GM12865 (cell line): ENCODE measurements at places on chromosomes 4 and X.
A peak's percentile ranks its signal among the peaks of the same experiment; 100 is the strongest.

GRCh38 chrX:16307950-16308349 lies 140.7 kb downstream of the MAGEB17 start:
- no peak for DNase-seq

GRCh38 chr4:126991965-126992364 lies 640.8 kb upstream of the INTU start:
- DNase-seq, result no peak

- no peak for DNase-seq
Measured at GRCh38 chr4:3160438-3160837, 86.0 kb downstream of the HTT start.

- no peak for DNase-seq
Measured at GRCh38 chrX:120453985-120454384, 15.1 kb downstream of the LAMP2 start.

- no peak for DNase-seq
Measured at GRCh38 chr4:155766622-155767021, 7.8 kb downstream of the GUCY1B1 start.

DNA sequence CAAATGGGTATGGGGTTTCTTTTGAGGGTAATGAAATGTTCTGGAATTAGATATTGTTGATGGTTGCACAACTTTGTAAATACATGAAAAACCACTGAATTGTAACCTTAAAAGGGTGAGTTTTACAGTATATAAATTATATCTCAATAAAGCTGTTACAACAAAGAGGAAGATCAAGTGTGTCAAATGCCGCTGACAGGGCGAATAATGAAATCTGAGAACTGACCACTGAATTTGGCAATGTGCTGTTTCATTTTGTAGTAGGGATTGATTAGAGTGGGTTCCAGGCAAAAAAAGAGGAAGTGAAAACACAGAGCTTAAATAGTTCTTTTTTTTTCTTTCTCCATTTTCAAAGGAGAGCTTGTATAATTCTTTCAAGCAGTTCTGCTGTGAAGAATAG lies 161.1 kb upstream of the NAP1L5 start:
- peak; percentile 54 for DNase-seq

- DNase-seq, result no peak
Measured at GRCh38 chrX:77749695-77750094, 36.3 kb downstream of the ATRX start.

DNA sequence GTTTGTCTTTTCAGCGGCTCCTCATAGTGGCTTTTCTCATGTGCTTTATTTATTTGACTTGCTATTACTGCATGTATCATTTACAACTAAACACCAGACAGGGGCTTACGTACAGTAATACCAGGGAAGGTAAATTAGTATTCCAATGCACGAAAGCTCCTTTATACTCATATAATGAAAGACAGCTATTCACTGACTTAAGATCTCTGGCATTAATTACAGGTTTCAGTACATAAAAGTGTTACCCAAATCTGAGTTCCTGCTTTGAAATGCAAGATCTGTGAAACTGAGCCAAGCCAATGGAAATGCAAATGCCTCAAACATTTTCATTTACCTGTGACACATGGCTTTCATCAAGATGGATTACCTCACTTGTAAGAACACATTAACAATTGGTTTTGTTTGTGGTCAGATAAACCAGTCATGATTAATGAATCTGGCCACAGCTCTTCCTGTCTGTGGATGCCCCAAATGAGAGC lies 107.2 kb downstream of the ANAPC4 start:
- no peak for DNase-seq

GRCh38 chr4:113222471-113222870 lies 173.0 kb downstream of the ANK2 start:
- no peak for DNase-seq

GRCh38 chr4:78299565-78299972 lies 242.4 kb downstream of the FRAS1 start:
- DNase-seq, result peak; percentile 6

DNA sequence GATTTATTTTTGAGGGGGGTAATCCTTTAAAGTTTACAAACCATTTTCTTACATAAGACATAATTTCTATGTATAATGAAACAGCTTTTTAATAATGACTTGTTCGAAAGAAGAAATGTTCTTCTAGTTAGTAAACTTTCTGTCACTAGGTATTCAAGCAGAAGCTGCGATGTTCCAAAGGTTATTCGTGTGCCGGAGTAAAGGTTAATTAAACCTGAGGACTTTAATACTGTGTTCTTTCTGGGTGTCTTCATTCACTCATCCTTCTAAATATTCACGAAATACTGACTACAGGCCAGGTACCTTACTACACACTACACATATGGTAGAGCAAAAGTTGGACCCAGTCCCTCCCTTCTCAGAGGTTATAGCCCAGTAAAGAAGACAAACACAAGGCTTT lies 96.7 kb downstream of the NR3C2 start:
- no peak for DNase-seq

- peak; percentile 49 for DNase-seq
Measured at GRCh38 chr4:153152501-153153338, 51.5 kb upstream of the TRIM2 start.

- DNase-seq, result peak; percentile 25
Measured at GRCh38 chr4:86497131-86497530, 97.0 kb upstream of the PTPN13 start.

- DNase-seq, result no peak
Measured at GRCh38 chr4:37594099-37594498, 92.1 kb downstream of the RELL1 start.

DNA sequence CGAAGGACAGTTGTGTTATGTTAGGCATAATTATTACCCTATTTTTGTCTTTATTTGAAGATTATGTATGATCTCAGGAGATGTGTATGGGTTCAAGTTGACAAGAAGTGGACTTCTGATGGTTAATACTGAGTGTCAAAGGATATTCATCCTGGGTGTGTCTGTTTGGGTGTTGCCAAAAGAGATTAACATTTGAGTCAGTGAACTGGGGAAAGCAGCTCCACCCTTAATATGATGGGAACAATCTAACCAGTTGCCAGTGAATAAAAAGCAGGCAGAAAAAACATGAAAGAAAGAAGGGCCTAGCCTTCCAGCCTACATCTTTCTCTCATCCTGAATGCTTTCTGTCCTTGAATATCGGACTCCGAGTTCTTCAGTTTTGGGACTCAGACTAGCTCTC lies 332.6 kb downstream of the DTHD1 start:
- no peak for DNase-seq

DNA sequence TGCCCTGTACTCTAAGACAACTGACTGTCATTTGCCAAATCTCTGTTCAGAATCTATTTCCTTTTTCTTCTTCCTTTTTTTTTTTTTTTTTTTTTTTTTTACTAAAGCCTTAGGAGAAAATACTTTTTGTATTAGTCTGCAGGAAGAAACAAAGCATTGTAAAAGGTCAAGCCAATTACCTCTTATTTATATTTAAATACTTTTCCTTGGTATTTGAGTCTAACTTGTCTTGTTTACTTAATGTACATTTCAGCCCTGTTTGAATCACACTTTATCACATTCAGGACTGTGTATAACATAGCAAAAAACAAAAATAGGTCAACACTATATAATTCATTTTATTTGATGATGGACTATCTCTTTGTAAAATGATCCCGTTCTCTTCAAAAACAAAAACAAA lies 262.2 kb downstream of the RPA4 start:
- DNase-seq, result no peak

DNA sequence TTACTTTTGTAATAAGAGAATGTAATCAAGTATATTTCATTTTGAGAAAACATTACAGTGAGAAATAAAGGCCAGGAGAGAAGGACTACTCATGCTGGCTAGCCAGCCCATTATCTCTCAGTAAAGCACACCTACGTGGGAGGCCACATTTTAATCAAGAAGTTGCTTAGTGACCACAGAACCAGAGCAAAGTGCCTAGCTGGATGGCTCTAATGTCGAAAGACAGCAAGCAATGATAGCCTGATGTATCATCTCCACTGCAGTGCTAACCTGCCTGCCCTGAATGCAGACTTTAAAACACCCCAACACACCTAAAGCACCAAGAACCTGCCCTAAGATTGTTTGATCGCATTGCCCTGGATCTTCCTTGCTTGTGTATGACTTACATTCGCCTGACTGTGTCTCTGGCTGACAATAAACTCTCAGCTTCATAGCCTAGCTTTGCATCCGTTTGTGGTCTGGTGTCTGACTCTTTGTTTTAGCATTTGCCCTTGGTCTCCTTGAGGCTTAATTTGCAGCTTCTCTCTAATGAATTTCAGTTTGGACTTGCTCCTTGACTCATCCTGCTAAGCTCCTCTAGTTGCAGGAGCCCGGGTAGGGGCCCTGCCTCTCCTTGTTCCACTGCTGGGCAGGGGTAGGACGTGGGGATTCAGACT lies 31.4 kb upstream of the SOWAHD start:
- DNase-seq, result peak; percentile 23
